ENCODE measurements at places on chromosomes 1 and 21.

GRCh38 chr21:35204850-35205541 is 155.9 kb upstream of the RUNX1 start:
- no peak for DNase-seq

DNA sequence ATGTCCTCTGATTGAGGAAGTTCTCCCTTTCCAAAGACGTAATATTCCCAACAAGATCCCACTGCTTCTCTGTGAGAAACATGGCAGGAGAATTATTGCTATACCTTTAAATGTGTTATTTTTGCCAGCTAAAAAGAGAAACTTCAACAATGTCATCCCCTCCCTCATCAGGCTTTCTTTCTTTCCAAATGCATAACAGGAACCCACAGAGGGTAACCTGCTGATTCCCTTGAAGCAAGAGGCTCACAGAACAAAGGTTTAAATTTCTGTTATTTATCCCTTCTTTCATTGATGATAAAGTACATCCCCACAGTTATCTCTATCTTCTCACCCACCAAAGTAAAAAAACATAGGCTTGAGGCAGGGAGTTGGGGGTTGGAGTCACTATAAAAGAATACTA is 102.1 kb downstream of the SLC30A10 start:
- DNase-seq = no peak

DNA sequence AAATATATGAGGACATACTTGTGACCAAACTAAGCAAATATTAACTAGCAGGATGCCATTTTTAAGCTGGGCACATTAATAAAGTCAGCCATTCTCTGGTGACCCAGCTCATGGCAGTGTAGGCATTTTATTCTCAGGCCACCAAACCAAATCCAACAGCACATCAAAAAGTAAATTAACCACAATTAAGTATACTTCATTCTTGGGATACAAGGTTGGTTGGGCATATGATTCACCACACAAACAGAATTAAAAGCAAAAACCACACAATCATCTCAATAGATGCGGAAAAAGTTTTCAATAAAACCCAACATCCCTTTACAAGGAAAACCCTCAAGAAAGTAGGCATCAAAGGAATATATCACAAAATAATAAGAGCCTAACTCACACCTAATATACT is 101.3 kb downstream of the FAF1 start:
- no peak for DNase-seq

- no peak for DNase-seq
These were observed 1.3 kb downstream of the PRAMEF12 start for GRCh38 chr1:12774801-12775345.

DNA sequence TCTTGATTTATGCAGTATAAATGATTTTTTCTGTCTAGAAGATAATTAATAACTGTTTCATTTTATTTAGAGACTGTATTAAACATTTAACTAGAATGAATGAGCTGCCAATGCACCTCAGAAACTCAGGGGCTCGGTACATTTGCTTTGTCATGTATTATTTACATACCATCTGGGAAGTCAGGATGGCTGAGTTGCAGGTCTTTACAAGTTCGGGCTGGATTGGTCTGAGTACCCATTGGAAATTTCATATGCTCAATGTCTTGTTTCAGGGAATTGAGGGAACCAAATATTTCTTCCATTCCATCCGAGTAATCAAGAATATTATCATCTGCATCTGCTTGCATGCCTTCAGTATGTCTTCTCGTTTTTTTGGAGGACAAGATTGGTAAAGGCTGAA is 221.7 kb downstream of the COL11A1 start:
- DNase-seq = no peak

GRCh38 chr1:51567653-51568052 is 48.6 kb upstream of the EPS15 start:
- DNase-seq = no peak

DNA sequence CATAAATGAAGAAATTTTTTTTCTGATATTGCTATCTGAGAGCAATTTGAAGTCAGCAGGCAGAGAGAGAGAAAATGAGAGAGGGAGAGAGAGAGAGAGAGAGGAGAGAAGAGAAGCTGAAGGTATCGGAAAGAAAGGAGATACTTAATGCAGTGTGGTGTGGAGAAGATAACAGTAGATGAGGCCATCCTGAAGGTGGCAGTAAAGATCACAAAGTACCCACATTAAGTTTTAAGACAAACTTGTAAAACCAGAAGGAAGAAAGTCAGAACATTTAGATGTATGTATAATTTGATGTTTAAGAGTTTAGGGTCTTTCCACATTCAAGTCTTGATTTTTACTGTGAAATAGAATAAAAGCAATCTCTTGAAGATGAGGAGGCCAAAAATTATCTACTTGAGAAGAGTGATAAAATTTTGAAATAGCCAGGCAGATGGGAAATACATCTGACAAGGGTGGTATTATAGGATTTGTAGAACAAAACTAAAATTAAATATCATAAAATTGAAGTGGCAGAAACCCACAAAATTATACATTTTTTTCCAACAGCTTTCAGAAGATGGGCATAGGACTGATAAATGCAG is 1753.4 kb downstream of the MRPL39 start:
- no peak for DNase-seq

GRCh38 chr1:22236900-22237299 is 94.0 kb upstream of the WNT4 start:
- DNase-seq = no peak

DNA sequence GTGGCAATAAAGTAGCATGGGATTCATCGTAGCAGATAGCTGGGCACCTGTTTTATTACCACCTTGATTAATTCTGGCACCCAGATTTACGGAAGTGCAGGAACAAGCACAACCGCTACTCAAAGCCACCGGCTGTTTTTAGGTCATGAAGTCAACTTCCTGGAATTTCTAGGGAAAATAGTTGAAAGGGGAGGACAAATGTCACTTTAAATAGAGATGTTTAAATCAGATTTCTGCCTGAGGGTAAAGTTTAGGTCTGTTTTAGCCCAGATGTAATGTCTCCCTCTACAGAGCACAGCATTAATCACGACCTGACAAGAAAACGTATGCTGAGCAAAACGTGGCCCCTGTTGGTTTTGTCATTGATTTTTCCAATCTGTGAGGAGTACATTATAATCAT is 8.0 kb downstream of the ADGRL2 start:
- DNase-seq = no peak

DNA sequence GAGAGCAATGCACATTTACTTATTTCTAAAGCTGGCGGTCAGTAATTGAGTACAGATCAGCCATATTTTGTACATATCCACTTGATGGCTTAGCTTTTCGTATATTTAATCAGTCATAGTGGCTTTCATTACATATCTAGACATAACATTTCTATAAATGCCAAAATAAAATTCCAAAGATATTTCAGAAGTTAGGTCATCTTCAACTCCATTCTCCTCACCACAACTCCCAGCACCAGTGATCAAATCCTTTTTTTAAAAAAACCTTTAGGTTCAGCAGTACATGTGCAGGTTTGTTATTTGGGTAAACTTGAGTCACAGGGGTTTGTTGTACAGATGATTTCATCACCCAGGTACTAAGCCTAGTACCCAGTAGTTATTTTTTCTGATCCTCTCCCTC is 53.9 kb upstream of the GNG4 start:
- DNase-seq = no peak

GRCh38 chr1:229133811-229134210 is 137.1 kb upstream of the RAB4A start:
- DNase-seq = no peak

DNA sequence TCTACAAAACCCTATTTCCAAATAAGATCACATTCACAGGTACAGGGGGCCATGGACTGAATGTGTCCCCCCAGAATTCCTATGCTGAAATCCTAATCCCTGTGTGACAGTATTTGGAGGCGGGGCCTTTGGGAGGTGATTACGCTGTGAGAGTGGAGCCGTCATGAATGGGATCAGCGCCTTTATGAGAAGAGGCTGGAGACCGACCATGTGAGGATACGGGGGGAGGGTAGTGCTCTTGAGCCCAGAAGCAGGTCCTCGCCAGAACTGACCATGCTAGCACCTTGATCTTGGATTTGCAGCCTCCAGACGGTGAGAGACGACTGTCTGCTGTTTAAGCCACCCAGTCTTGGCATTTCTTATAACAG is 23.8 kb upstream of the KIF26B start:
- no peak for DNase-seq

- no peak for DNase-seq
These were observed 231.9 kb downstream of the PTPRU start for GRCh38 chr1:29467989-29468900.

- no peak for DNase-seq
These were observed 151.5 kb downstream of the GLUL start for GRCh38 chr1:182240085-182240484.

- DNase-seq = no peak
These were observed 11.2 kb downstream of the CD160 start for GRCh38 chr1:145730467-145730866.

- no peak for DNase-seq
These were observed 307.1 kb upstream of the RRP15 start for GRCh38 chr1:217977943-217978342.

- no peak for DNase-seq
These were observed 109.7 kb upstream of the MAGI3 start for GRCh38 chr1:113280581-113280980.

GRCh38 chr1:89754518-89754917 is 66.3 kb upstream of the LRRC8D start:
- DNase-seq = no peak

DNA sequence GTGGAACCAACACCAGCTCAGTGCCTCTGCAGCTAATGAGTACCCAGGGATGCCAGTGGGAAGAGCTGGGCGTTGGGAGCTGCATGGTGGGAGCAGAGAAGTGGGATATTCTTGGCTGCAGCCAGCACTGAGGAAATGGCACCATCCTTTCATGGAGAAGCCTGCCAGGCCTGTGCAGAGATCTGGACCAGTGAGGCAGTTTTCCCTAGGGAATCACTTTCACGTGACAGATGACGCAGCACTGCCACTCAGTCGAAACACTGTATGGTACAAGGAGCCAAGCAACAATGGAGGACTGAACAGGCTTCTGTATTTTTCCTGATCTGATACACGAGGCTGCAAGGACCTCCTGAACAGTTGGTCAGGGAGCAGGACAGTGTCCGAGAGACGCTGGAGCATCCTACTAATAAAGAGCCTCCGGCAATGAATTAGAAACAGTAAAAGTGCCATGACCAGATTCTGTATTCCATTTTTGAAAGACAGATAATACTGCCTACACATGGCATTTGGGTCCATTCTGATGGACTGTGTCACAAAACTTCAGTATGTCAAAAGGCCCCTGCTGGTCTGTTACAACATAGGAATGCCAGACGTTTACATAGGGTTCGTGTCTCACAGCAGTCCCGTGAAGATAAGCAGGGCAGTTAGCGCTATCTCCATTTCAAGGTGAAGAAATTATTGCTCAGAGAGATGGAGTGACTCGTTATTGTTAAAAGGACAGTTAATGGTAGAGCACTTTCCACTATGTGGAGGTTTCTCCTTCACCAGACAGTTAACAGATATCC is 44.0 kb upstream of the LMO4 start:
- no peak for DNase-seq

- no peak for DNase-seq
These were observed at the start of gene ARL8A for GRCh38 chr1:202144402-202145067. Gene ARL8A (minus strand): TSS chr1:202144737. CDS start chr1:202144572, 165 bp downstream.

DNA sequence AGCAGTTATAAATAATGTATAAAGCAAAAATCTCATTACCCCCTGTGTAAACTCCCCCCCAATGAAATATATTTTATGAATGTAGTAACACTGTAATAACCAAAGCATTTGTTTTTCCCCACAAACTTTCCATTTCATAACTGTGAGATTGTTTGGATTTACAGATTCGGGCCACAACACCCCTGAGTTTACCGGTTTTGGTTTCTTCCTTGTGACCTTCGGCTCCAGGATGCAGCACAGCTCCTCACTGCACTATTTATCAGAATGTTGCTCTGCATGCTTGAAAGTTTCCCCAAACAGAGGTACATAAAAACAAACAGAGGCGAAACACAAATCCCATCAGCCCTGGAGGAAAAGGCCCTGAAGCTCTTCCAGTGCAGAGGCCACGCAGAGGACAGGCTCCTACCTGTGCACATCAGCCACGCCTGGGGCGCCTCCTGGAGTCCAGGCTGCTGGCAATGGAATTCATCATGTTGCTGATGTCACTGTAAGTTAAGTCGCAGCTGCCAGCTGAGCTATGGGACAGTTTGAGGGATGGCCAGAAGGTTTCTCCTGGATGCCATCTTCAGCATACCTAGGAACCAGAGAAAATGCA is 122.0 kb downstream of the LMO4 start:
- no peak for DNase-seq

DNA sequence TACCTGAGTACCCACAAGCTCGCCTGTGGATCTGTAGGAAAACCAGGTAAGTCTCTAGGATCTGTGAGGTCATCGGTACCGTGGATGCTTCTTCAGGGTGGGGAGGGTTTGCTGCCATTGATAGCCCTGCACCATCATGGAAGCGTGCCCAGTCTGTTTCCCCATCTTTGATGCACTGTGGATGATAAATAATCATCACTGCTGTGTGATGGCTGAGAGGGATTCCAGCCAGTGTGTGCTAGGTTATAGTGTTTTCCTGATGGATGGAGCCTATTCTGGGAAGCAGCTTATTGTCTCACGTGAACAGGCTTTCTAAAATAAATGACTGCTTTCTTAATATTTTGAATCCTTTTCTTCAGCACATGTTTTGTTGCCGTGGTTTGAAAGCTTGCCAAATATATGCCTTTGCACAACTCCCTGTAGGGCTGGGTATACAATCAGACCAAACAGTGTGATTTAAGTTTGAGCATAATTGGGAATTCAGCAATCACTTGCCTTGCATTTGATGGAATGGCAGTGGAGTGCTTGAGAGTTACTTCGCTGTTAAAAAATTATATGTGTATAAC is 113.8 kb downstream of the CAMTA1 start:
- no peak for DNase-seq

DNA sequence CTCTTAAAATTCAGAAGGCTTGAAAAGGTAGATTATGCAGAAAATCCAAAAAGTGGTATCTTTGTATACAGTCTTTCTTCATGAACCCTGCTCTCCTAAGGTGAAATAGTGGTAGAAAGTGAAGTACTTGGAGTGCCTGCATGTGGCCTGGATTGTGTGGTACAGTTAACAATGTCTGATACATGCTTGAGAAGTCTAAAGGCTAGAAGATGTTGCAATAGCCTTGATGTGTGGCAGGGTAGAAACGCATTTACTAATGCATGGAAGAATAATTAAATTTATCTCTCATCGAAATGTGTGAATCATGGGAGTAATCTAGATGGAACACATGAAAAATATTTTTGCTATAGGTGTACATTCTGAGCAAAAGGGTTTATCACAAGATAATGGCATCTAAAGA is 1632.3 kb upstream of the B3GALT2 start:
- no peak for DNase-seq

GRCh38 chr1:71857862-71858261 is 424.5 kb downstream of the NEGR1 start:
- DNase-seq = no peak

DNA sequence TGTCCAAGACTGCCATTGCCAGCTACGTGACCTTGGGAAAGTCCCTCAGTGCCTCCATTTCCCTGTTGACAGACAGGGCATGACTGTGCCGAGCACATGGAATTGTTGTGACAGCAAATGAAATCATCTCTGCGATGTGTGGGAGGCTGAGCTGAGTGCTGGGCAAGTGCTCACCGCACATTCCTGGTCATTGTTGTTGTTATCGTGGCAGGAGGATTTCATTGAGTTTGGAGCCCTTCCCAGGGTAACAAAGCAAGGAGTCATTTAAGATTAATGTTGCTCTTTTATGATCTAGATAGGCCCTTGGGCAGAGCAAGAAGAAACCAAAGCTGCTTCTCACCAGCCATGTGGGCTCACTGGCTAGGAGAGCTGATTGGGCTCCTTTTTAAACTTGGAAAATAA is 39.6 kb upstream of the ITPKB start:
- DNase-seq = peak; percentile 55

- DNase-seq = no peak
These were observed 299.4 kb upstream of the LYPLAL1 start for GRCh38 chr1:218874313-218874712.

GRCh38 chr1:10793129-10793651 is 3.3 kb downstream of the CASZ1 start:
- no peak for DNase-seq
